CD4-positive, alpha-beta T cell (primary cell): ENCODE measurements at places on chromosomes 5 and 9.
A peak's percentile ranks its signal among the peaks of the same experiment; 100 is the strongest.

- no peak for DNase-seq
These were observed 5.7 kb downstream of the MAMDC4 start for GRCh38 chr9:136857581-136858412.

GRCh38 chr9:106376689-106377088 lies 486.3 kb upstream of the ZNF462 start:
- no peak for DNase-seq

DNA sequence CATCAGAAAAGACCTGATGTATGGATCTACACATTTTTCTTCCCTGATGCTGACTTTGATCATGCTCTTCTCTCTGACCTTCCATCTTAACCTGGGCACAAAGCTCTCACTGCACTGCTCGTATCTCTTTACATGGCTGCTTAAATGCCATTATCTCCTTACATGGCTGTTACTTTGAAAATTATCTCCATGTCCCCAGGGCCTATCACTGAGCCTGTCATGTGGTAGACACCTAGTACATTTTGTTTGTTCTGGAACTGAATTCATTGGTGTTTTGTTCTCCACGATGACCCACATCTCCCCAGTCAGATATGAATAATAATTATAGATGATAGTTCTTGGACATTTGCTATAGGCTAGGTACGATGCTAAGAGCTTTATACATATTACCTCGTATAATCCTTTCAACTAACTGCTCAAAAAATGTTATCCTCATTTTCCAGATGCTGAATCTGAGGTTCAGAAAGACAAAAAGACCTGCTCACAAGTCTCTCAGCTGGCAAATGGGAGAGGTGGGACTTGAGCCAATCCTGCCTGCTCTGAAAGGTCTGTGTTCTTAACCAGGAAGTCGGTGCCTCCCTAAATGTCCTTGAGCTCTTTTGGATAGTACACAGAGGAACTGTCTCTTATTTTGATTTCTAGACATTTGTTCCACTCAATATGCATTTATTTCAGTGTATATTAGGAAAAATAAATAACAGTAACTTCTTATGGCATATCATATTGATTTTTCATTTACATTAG lies 9.8 kb upstream of the CPEB4 start:
- no peak for DNase-seq

DNA sequence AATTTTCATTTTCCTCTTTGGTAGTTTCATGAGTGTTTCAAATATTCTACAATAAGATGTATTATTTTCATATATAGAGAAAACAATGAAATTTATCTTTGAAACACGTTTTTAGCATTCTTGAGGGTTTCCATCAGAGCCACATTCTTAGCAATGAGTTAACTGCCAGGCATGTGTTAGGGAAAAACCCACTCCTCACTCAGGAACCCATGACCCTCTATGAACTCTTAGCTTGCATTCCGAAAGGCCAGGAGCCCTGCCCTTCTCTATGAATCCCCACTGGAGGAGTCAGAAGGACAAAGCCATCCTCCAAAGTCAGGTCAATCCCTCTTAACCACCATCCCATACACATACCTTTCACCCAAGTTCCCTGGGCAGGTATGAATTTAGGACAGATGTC lies 57.5 kb downstream of the ADAMTS12 start:
- no peak for DNase-seq

DNA sequence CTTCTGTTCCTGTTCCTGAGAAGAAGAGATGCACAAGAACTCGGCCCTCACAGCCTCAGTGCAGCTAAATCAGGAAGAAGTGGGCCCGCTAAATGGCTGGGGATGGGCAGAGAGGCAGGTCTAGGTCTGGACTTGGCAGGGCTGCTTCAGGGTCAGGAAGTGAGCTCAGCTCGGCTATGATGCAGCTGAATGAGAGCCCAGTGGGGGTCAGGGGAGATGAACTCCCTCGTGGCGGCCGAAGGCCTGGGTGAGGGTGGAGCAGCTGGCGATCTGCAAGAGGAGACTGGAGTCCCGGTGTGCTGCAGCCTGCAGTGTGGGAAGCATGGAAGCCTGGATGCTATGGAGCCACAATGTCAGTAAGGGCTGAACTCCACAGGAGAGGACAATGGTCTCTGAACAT lies 466.2 kb downstream of the SPOCK1 start:
- DNase-seq = no peak

DNA sequence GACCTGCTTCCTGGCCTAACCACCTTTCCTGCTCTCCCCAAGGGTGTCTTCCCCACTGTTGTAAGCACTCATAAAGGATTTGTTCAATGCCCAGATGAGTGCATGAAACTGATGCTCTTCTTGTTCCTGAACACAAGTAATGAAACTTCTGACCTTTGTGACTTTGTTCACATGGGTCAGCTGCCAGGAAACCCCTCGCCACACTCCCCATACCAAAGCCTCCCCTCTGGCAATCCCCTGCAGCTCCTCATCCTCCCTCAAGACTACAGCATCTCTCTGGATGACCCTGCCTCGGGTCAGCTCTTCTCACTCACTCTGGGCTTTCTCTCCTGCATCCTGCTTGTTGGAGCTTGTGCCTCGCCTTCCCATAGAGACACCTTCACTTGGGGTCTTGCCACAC lies 72.2 kb upstream of the SPTLC1 start:
- DNase-seq = no peak

GRCh38 chr9:132011896-132012295 lies 67.8 kb downstream of the MED27 start:
- no peak for DNase-seq

- peak; percentile 45 for DNase-seq
These were observed 104.2 kb downstream of the PPARGC1B start for GRCh38 chr5:149834246-149834855.

- DNase-seq = no peak
These were observed 218.5 kb downstream of the TLE1 start for GRCh38 chr9:81470864-81471263.

- DNase-seq = no peak
These were observed 1.8 kb downstream of the SLC12A2 start for GRCh38 chr5:128085413-128085812.

GRCh38 chr9:105067895-105068580 lies 140.1 kb upstream of the ABCA1 start:
- no peak for DNase-seq

DNA sequence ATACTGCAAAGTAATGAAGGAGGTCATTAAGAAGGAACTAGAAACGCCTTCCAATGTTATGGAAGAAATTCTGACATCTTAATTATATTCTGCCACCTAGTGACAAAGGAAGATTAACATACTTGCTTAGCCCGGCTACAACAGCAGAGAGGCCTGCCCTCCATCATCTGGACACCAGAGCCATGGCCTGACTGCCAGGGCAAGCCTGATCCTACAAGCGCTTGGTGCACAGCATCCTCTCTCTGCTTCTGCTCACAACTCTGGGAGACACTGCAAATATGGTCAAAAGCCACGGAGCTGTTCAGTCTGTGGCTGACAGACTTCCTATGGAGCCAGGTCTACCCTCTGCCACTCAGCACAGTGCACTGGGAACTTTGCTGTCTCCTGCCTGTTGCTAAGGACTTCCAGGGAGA lies 87.3 kb upstream of the SLC44A1 start:
- no peak for DNase-seq

- DNase-seq = no peak
These were observed 9.8 kb downstream of the EGFL7 start for GRCh38 chr9:136672431-136673087.

DNA sequence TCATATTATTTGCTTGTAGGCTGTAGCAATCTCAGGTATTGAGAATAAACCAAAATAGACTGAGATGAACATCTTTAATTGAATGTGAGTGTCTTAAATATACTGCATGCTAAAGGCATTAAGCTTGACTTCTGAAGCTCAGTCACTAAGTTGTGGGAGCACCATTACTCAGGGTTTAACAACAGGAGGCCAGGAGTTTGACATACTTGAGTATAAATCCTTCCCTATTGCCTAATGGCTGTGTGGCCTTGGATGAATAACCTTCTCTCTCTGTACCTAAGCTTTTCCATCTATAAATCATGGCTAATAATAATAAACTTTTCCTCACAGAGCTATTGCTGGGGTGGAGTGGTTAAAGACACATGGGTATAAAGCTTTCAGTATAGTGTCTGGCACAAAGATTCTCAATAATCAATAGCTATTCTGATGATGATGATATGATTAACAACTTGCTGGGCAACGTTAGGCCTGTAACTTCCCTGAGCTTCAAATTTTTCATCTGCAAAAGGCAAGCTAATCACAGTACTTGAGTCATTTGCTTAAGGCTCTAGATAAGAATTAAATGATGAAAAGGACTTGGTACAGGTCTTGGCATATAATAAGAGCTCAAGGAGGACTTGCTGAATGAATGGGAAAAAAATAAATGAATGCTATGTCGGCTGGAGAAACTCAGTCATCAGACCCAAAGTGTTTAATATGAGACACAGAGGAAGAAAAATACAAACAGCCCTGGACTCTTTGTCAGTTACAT lies 174.0 kb upstream of the IL12B start:
- no peak for DNase-seq

DNA sequence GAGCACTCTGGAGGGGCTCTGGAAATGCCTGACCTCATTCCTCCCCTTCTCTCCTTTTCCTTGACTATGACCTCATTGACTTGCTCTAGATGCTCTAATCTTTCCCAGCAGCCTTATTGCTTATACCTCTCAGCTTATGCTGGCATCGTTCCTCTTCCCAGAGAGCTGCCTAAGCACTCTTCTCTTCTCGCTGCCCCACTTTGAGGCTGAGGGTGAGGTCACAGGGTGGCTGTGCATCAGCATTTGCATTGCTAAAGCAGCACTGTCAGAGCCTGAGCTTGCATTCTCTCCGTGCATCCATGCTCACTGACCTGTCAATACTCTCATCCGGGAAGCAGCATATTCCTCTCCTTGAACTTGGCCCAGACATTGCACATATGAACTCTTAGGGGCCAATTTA lies 96.4 kb upstream of the NTRK2 start:
- DNase-seq = no peak

GRCh38 chr9:84187090-84187489 lies 153.5 kb downstream of the SLC28A3 start:
- DNase-seq = no peak

DNA sequence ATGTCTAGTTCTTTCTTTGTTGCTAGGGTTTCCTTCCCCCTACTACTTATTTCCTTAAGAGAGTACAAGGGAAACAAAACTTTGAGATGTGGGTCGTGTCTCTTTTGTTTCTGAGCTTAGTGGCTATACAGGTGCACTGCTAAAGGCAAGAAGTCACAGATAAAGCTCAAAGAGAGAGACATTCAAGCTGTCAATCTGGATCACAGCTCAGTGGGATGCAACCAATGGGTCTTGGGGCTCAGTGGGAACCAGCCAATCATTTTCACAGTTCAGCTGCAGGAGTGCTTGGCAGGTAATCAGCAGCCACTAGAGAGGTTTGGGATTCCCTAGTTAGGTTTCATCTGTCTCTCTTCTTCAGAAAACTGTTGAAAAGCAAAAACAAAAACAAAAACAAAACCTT lies 135.4 kb upstream of the SGCD start:
- DNase-seq = no peak

- no peak for DNase-seq
These were observed 96.2 kb downstream of the ARHGEF28 start for GRCh38 chr5:73722231-73722630.

DNA sequence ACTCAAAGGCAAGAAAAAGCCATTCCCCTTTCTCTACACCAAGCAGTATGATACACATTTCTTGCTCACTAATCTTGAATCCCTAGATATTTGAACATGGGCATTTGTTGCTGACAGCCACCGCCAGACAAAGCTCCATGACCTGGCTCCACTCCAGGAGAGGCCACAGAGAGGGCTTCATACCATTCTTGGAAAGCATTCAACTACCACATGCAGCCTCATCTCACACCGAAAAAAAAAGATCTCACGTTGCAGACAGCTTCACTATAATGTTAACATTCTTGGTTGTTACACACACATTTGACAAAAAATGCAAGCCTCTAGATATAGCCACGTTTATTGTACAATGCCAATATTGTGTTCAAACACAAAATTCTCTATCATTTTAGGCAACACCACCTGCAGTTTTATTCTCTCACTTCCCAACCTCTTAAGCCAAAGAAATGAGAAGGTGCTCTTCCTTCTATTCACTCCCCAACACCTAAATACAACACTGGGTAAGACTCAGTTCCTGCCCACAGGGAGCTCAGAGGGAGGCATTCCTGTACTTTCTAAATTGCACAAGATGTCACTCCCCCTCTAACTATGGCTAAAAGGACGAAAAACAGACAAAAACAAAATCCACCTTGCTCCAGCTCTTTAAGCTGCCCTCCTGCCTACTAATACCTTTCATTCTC lies 222.4 kb downstream of the TSSK1B start:
- DNase-seq = no peak

- no peak for DNase-seq
These were observed 126.7 kb downstream of the GRIA1 start for GRCh38 chr5:153617190-153617589.

GRCh38 chr9:83034026-83034425 lies 28.9 kb downstream of the RASEF start:
- no peak for DNase-seq

DNA sequence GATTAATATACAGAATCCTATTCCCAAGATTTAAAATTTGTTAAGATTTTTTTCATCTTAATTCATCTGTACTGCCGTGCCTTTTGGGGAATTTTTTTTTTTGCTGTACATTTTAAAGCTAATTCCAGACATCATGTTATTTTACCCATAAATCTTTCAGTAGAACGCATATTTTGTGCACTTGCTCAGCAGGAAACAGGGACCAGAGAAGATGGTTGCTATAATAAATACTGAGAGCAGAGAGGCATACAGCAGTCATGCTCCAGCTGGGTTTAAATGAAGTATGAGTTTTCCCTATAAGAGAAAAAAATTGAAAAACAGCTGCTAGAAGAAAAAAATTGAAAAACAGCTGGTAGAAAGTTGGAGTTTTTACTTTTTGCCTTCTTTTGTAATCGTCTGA lies 196.9 kb upstream of the PUM3 start:
- no peak for DNase-seq

- no peak for DNase-seq
These were observed 16.8 kb upstream of the RAB14 start for GRCh38 chr9:121218357-121219027.

GRCh38 chr5:39604491-39604890 lies 179.7 kb upstream of the DAB2 start:
- no peak for DNase-seq

DNA sequence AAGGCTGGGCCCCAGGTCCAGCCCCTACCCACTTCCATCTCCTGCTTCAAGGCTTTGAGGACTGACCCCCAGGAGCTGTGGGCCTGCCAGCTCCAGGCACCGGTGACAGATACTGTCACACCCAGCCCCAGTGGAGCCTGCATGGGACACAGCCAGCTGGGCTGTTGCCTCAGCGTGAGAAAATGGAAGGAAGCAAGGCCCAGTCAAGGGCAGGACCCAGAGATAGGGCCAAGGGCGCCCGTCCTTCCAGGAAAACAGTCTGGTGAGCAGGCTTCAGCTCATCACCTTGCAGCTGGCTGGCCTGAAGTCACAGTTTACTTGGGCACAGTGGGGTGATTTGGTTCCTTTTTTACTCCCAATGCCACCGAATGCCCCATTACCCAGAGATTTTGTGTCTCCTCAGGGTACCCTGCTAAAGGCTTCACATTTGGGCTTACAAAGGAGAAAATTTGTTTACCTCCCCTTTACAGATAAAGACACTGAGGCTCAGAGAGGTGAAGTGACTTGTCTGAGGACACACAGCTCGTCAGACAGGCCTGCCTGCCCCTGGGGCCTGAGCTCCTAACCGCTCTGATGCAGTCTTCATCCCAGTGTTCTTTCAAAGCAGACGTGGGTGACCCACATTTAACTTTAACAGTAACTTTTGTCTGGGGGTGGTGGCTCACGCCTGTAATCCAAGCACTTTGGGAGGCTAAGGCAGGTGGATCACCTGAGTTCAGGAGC lies 21.5 kb upstream of the WDR38 start:
- no peak for DNase-seq

- DNase-seq = no peak
These were observed 265.4 kb downstream of the DTWD2 start for GRCh38 chr5:118723021-118723338.
